ENCODE measurements at places on chromosomes 5 and 9. TPM values are rescaled to one million over a fixed set of nuclear protein-coding genes. Genes with fewer than 3 reads are reported as not detected.

The SPINK4 gene
- not detected for polyA plus RNA-seq

The ACTBL2 gene
- 0.10 TPM for polyA plus RNA-seq

The ANXA1 gene
- polyA plus RNA-seq: 564 TPM

DNA sequence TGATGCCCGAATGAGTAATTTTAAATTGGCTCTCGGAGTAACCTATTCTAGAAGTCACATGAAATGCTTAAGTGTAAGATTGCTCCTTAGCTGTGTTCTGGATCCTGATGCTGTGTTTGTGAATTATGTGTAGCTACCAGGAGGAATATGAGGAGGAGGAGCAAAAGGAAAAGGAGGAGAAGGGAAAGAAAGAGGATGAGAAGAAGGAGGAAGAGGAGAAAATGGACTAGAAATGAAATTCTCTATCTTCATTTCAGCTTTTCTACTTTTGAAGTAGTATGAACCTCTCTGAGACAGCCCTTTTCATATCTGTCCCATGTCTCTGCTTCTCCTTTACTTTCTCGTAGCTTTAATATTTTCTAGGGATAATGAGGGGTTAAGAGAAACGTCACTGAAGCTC is 119.4 kb upstream of the ACTBL2 start:
- no peak for DNase-seq

DNA sequence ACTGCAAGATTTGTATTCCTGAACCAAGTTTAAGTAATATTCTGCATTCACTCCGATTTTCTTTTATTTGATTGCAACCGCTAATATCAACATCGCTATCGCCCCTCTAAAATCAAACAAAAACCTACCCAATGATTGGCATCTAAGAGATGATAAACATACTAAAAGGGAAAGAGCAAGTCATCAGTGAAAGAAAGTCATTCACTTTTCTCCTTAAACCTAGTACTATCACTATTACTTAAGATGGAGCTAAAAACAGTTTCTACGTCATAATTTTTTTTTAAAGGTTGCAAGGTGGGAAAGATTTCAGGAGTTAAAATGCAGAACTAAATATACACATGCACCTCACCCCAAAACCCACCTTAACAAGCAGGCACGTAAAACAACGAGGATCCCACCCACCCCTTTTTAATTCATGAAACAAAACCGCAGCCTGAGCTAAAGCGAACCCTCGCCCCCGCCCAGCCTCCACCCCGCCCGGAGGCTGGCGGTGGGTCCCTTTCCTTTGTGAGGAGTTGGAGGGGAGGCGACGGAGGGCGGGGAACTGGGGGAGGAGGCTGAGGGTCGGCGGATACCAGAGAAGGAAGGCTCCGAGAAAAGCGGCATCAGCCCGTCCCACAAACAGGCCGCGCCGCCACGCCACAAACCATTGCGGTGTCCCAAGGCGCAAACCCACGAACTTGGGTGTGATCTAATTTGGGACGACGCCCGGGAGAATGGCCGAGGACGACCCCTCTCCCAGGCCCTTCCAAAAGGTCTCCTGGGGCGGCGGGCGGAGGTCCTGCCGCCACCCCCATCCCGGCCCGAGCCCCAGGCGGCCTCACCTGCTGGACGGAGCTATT is 861 bp downstream of the UBQLN1 start:
- peak; percentile 12 for DNase-seq

DNA sequence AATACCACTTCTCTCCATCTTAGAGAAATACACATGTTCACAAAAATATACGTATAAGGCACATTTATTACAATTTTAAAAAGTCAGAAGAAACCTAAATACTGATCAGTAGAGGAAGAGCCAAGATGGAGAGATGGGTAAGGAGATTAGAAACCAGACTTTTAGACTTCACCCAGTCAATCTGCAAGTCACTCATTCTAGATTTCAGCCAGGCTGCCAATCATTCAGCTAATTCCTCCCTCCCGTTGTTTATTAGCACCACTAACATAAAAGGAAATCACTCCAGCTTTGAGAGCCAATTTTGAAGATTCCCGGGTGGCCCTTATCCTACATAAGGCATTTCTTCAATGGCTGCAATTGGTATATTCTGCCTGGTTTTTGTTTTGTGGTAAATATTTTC is 109.8 kb upstream of the NR5A1 start:
- no peak for DNase-seq

DNA sequence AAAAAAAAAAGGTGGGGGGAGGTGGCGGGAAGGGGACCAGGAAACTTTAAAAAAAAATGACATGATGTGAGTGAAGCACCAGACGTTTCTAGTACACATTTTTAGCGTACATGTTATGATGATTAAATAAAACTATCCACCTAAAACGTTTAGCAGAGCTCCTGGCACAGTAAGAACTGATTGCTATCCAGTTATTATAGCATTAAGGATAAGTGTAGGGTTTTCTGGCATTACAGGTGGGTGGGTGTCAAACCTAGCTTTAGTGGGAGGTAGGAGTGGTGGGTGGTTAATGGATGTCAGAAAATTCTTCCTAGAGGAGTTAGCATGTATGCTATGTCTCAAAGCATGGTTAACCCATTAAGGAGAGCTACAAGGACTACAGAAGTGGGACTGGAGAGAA is 2329.5 kb downstream of the MAT2B start:
- no peak for DNase-seq

DNA sequence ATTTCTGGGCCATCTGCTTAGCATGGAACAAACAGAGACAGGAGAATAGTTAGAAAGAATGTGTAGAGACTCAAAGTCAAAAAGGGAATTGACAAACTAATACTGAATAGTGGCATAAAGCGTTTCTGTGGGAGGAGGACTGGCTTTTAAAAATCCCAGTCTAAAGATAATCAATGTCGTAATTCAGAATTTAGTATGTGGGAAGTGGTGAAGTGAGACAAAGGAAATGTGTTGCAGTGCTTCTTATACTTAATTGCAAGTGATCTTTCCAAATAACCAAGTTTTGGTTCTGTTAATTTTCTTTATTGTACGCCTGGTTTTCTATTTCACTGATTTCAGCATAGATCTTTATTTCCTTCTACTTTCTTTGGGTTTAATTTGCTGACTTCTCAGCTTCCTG is 133.2 kb downstream of the ENTREP1 start:
- no peak for DNase-seq

All from mammary epithelial cell (primary cell).